ENCODE measurements at places on chromosomes 3 and 15.

GRCh38 chr3:197297002-197297401 is 1.4 kb downstream of the DLG1 start:
- no peak for DNase-seq

DNA sequence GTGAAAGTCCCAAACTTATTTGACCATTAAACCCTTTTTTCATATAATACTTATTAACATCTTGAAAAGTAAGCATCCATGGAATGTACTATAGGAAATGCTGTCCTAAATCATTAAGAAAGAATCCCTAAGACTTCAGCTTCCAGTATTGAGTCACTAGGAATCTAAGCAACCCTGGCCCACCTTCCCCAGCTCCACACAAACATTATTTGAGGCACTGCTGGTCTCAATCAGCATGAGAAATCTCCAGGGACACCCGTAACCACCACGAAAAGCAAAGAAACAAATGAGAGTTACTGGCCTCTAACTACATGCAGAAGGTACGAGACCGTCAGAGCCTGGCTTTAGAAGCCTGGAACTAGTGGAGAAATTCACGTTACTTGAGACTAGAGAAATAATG is 68.2 kb downstream of the POLQ start:
- no peak for DNase-seq

DNA sequence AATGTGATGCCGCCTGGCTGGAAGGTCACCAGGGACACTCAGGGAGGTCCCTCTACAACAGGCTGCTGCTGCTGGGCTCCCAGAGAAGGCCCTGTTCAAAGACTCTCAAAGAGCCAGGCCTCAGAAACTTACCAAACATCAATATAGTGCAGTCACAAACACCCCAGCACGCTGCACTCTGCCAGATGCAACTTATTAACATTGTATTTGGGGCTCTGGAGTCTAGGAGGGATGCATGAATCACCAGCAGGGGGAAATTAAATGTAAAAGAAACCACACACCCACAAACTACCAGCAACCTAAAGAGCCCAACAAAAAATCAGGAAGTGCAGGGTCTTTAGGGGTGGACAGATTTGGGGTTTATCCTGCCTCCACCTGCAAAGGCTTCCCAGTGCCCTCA is 74.6 kb upstream of the SPATA12 start:
- DNase-seq = no peak

DNA sequence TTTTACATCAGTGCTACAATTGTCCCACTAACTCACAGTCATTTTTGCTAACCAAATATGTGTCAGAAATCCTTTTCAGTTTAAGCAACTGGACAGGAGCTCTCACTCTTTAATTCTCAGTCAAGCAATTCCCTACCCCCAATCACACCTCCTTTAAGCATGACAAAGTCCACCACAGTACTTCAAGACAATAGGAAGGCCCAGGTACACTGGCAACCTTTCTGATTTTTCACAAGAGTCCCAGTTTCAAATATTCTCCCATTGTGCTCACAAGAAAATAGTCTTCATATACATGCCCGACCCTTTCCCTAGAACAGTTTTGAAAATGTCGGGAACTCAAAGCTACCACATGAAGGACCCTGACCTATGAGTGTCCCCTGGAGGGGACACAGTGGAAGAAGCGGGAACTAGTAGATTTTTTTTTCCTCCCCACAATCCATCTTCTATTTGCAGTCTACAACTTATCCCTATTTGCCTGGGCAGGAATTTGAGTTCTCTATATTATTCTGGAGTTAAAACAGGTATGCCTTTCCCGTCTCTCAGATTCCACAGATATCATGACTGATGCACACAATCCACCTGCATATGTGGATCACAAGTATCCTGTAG is 413.5 kb downstream of the TIGIT start:
- no peak for DNase-seq

- DNase-seq = no peak
Observed at GRCh38 chr15:98138910-98139309, 178.4 kb downstream of the ARRDC4 start.

DNA sequence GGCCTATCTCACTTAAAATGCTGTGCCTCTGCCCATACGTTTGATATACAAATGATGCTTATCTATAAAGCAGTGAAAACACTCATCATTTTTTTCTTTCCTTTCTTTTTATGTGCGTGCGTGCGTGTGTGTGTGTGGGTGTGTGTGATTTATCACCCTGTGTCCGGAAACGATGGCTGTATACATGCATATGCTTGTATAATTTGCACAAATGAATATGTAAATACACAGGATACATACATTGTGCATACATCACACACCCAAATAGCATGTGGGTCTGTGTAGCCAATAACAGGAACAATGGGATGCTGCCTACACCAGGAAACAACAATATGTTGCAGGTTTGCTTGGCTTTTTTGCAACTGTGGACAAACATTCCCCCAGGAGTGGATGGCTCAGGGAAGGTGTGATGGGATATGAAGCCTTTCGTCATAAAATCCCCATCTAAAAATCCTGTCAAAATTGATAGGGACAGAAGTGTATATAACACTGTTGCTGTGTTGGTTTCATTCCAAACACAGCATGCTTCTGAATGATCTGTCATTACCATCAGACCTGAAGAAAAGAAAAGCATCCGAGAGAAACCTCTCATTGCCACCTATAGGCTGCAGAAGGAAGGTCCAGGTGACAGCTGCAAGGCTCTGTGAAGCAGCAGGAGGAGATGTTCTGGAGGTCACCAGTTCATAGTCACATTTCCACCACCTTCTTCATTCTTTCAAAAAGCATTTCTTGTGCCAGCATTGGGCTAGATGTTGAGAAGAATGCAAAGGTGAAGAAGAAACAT is 503.9 kb upstream of the NR2F2 start:
- DNase-seq = no peak

- DNase-seq = no peak
Observed at GRCh38 chr3:36244728-36245127, 135.6 kb upstream of the STAC start.

- DNase-seq = no peak
Observed at GRCh38 chr3:182246870-182247269, 535.1 kb downstream of the SOX2 start.

DNA sequence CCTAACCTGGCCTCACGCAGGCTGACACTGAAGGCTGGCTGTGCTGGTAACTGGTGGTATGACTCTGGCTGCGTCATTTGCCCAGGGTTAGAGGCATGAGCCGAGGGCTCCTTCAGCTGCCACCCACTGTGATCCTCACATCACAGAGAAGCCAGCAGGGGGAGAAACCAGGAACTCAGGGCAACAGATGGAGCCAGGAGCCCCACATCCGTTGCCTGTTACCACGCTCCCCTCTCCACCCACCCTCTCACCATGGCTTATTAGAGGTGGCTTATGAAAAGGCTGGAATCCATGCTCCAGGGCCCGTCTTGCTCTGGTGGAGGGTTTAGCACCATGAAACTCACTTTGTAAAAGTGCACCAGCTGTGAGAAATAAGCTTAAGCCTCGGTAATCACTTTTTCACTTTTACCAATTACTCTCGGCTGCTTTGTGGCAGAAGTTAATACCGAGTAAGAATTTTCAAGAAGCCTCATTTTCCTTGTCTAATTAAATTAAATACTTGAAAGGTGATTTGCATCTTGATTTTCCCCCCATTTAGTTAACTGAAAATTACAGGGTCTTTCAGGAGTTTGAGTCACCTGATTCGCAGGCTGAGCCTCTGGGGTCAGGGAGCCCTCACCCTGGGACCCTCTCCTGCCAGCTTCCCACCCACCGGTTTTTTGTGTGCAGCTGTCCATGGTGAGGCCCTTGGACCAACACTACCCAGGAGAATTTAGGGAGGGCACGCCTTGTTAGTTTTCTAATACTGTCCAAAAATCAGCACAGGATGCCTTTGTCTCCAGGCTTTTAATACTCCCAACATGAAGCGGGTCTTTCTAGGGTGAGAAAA is 60.9 kb downstream of the ASB7 start:
- no peak for DNase-seq

DNA sequence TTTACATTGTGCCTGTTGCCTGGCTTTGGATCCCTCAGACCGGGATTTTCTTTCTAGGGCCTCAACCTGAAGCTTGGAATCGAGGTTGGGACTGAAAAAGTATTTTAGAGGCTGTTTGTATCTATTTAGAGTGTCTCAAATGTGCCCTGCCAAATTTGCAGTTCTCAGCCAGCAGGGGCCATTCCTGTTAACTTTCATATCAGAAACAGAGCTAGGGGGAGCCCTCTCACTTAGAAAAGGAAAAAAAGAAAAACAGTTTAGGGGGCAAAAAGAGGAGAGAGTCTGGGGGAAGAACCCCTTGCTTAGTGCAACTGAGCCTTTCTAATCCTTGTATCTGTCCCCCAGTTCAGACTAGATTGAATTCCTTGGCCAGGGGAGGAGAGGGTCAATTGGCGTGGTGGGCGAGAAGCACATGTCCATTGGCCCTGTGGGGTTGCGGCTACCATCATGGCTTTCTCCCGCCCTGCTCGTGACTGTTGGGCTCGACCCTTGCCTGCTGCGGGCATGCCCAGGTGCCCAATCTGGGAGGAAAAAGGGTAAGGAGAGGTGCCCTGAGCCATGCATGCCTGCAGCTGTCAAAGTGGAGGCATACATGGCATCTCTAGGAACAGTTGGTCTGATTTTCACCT is 101.6 kb downstream of the CFAP44 start:
- DNase-seq = no peak

- no peak for DNase-seq
Observed at GRCh38 chr3:43693594-43693993, 2.9 kb downstream of the ABHD5 start.

- no peak for DNase-seq
Observed at GRCh38 chr15:24901409-24901808, 53.4 kb upstream of the SNRPN start.

GRCh38 chr3:172283841-172284357 is 164.4 kb downstream of the GHSR start:
- no peak for DNase-seq

DNA sequence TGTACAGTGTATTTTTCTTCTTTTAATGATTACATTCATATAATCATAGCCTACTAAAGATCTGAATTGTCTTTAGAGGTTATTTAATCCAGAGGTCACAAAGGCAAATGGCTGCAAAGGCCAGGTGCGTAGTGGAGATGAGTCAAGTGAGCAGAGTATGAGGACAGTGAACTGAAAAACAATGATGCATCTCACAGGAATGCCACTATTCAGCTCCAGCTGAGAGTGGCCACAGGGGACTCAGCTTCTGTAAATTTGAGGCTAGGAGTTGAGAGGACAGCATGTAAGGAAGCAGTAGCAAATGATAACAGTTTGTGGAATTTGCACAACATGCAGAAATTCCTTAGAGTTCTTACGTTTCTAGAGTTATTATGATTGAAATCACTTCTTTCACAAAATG is 50.4 kb downstream of the COL6A5 start:
- DNase-seq = no peak

DNA sequence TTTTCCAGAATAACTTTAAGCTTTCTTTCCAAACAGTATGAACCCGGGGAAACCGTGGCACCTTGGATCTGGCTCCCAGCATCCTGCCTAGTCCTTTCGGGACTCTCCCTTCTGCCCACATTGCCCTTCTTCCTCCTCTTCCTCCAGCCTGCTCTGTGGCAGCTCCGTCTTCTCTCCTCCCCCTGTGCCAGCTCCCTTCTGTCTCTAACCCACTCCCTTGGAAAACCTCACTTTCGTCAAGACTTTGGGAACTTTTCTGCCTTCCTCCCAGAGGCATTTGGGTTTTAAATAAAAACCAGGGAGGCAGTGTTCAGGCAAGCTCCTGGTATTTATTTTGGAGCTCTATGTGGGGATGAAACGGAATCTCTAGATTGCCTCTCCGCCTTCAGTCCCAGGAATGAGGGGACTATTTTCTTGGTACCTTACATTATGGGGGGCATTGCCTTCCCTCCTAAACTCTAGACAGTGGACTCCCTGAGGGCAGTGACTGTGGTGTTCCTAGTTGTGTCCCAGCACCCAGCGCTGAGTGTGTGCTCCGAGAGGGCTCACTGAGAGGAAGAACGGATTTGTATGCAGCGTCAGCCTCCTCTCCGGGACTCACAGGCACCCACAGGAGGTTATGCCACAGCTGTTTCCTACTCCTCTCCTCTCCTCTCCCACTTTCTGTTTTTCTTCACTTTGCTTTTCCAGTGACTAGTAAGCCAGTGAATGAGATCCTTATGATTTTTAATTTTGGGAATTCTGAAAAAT is 105.4 kb upstream of the MRPS22 start:
- no peak for DNase-seq

DNA sequence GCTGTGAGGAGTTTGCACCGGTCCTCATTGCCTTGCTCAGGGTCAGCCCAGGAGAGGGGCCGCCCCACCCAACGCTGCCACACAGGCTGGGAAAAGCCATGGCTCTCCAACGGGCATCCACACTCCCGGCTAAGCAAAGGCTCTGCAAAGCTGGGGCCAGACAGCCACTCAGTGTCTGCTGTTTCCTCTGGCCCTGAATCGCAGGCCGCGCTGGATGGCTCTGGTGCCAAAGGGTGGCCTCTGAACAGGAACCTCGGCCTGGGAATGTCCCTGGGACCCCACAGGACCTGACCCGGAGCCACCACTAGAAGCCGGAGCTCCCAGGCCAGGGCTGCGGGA is 42.9 kb downstream of the RPN1 start:
- DNase-seq = no peak

DNA sequence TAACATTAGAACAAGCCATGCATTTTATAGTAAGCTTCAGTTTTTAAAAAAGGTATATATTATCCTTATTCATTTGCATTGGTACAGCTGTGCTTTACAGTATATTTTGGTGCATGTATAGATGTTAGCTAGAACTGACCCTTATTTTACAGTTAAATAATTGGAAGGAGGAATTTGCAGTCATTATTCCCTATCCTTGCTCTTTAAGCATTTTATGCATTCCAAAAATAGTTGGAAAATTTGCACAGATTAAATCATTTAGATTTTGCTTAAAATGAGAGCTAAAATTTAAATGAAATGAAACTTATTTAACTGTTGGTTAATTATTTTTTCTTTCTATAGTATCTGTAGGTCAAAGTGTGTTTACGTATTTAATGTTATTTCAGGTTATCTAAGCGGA is 667.1 kb downstream of the NAALADL2 start:
- DNase-seq = no peak

DNA sequence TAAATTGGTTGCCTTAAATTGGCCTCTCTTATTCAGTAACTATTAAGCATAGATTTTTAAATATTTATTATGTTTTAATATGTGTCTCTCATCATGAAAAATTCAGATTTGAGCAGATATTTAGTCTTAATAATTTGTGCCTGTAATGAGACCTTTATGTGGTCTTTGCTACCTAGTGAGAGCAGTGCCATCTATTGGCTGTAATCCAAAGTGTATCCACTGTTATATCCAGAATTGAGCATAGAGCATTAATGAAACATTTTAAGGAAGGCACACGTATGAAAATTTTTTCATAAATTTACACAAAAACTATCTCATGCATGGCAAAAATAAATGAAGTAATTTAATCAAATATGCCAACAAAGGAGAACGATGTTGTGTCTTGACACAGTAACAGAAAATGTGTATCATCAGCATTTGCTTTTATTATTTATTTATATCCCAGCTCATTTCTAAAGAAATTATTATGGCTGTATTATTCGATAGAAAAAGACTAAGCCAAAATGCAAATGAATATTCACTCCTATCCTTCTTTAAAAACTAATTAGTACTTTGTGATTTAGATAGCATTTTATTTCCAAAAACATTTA is 203.5 kb downstream of the RSRC1 start:
- peak; percentile 63 for DNase-seq
